Hematopoietic multipotent progenitor cell treated with erythropoietin and hydrocortisone succinate and interleukin-3 and kit ligand, for 15 days (in vitro differentiated cells): ENCODE measurements at places on chromosomes 3 and 15.

- DNase-seq = no peak
Measured at GRCh38 chr3:70431911-70432310, 119.5 kb upstream of the MDFIC2 start.

GRCh38 chr3:111112913-111113312 lies 41.3 kb downstream of the NECTIN3 start:
- no peak for DNase-seq

DNA sequence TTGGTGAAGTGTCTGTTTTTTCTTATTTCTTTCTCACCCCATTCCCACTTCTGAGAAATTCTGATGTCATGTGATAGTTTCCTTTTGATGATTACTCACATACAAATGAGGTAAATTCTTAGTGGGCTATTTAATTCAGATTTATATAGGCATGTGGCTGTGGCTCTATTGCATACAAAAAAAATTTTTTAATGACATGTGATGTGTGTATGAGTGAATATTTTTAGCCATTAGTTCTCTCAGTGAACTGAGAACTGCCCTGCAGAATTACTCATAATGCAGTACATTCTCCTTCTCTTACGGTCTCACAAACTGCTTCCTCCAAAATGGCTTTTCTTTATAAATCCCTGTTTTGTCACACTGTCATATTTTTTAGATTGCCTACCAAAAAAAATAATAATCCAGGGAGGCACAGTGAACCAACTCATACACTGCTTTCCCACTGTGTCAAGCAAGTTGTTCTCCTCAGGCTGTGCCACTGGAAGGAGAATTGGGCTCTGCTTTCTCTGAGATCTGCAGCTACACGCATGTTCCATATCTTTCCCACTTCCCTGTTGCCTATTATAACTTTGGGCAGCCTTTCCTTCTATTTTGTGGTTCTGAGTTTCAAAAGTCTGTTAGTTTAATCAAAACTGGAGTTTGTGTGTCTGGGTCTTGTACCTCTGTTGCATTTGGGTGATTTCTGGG lies 415.7 kb upstream of the THBS1 start:
- DNase-seq = no peak

DNA sequence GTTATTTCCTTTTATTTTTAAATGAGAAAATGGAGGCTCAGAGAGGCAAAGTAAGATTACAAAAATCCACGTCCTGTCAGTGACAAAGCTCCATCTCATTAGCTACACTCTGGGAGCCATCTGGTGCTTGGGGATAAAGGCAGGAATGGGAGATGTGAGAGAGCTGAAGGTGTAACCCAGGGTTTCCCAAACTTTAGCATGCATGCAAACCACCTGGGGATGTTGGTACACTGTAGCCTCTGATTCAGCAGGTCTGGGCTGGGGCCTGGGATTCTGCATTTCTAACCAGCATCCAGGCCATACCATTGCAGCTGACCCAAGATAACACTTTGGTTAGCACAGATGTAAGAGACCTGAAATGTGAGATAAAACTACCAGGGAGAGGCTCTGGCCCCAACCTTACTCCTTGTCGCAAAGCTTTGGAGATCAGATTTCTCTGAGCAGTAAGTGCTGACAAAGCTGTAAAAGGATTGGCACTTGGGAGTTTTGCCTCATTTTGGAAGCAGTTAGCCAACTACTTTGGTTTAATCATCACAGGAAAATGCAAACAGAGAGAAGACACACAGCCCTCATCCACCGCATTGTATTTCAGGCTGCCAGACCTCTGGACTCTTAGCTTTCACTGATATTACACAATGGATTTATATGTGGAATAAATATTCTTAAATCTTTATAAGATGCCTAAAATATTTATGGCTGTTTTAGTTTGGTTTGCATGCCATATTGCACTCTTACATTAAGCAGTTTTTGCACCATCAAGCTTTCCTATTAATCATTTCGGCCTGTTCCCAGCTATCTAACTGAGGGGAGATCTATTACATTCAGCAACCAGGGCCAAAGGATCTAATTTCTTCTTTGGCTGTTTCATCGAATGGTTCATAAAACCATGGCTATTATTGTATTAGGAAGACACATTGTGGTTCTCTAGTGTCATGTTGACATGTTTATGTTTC lies 263.0 kb downstream of the EBLN2 start:
- DNase-seq = no peak

GRCh38 chr3:16841904-16842271 lies 42.9 kb upstream of the PLCL2 start:
- DNase-seq = peak; percentile 15

- no peak for DNase-seq
Measured at GRCh38 chr15:69941301-69941605, 156.5 kb downstream of the TLE3 start.

- DNase-seq = no peak
Measured at GRCh38 chr3:174035328-174035886, 637.9 kb downstream of the NLGN1 start.

DNA sequence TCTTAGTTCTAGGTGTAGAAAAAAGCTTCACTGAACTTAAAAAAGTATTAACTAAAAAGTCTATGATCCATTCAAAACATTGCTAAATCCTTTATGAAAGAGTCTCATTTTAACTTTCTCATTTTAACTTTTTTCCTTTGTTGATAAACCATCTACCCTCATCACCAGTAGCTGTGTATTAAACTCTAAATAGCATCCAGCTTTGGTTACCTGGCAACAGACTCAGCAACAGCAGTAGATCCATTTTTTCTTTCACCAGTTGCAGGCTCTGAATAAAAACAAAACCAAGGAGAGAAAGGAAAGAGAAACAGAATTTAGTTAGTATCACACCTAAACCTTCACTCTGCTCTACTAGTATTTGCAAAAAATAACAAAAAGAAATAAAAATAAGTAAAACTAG lies 51.6 kb downstream of the TP53BP1 start:
- DNase-seq = peak; percentile 32

DNA sequence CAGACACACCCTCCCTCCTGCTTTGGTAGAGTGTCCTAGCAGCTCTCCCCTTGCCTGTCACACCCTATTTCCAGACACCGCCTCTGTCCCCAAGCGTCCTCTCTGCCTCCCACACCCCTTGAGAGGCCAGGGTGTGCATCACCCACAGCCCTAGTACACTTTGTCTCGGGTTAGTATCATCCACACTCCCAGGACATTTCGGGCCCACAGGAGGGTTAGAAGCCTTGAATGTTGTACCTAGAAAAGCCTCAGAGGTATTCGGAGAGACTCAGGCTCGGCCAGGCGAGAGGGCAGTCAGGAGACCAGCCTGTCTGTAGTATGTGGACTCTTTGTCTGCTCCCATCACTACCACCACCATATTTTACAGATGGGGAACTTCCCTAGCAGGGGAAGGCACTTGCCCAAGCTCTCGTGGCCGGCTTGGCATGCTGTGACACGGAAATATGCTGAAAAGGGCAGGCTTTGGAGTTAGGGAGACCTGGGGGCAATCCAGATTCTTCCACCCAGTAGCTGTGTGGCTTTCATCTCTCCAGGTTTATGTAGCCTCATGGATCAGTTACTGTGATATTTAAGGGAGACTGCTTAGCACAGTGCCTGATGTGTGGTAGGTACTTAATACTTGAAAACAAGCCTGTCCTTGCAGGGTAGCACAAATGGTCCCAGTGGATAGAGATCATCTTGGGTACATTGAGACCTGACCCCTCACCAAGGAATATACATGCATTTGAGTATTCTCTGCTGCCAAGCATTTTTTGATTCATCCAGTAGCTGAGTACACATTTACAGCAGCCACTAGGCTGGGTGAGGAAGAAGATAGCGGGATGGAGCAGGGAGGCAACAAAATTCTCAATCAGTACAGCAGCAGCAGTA lies 1.4 kb downstream of the TMEM43 start:
- no peak for DNase-seq

GRCh38 chr15:78098131-78098755 lies 5.9 kb downstream of the SH2D7 start:
- no peak for DNase-seq

GRCh38 chr15:25930931-25931330 lies 67.8 kb upstream of the ATP10A start:
- DNase-seq = no peak

- no peak for DNase-seq
Measured at GRCh38 chr15:70083946-70084345, 13.8 kb downstream of the TLE3 start.

DNA sequence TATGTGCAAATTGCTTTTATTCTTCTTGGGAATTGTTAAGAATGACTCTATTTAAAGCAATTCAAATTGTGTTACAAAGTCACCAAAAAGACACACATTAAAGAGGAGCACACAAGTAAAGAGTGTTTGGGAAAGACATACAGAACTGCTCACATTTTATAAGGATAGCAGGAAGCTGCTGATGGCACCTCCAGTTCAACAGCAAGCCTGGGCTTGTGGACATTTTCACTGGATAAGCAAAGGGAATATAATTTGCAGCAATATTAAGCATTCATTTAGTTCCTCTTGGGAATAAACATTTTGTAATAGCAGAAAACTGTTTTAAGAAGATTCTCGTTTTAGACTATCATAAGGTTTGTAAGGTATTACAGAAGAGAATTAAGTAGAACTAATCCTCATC lies 1271.9 kb downstream of the ZPLD1 start:
- no peak for DNase-seq

DNA sequence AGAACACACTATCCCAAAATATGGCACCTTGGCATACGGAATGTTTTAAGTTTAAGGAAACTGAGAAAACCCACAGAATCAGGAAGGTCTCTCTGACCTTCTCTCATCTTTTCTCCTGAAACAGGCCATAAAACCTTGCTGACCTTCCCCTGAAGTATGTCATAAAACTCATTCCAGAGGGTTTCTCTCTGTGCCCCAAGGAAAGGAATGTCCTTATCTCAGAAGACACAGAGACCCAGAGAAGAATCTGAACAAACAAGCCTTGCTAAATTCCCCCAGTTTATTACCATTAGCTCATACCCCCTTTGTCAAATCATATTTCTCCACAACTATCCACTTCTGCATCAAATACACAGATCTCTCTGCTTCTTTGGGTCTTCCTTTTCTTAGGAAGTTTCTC lies 603.1 kb downstream of the MCTP2 start:
- DNase-seq = no peak

GRCh38 chr15:76976572-76977270 lies 18.2 kb upstream of the PSTPIP1 start:
- no peak for DNase-seq

DNA sequence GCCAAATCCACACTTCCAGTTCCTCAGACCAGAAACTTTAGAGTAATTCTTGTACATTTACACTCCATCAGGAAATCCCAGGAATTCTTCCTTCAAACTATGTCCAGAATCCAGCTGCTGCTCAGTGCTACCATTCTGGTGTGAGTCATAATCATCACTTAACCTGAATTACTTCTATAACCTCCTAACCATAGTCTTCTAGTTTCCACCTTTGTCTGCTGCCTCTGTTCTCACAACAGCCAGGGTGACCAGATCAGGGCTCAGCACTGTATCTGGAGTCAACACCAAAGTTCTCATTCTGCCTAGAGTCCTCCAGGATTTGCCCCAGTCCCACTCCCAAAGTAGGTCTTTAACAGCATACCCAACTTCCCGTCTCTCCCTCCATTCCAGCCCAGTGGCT lies 3.4 kb downstream of the CLDND1 start:
- DNase-seq = no peak

- no peak for DNase-seq
Measured at GRCh38 chr15:63985221-63986184, 60.8 kb downstream of the DAPK2 start.

GRCh38 chr3:146342989-146343388 lies 92.1 kb upstream of the PLSCR4 start:
- no peak for DNase-seq

DNA sequence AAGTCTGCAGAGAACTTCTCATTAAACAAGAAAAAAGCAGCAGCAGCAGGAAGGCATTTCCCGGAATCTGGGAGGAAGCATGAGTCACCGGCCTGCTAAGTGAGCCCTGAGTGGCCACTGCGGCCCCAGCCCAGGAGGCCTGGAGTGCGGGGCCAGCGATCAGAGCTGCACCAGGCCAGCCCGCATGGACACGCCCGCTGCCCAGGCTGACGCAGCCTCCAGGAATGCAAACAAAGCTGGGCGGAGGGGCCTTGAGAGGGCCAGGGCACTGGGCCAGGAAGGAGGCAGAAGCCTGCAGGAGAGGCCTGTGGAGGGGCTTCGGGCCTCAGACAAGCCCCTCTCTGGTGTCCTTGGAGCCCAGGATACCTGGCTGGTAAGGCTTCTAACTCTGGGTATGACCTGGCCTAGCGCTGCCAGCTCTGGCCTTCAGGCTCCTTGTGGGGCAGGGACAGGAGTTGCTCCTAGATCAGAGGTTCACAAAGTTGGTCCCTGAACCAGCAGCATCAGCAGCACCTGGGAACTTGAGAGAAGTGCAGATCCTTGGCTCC lies 101.2 kb downstream of the SMAD6 start:
- DNase-seq = no peak

DNA sequence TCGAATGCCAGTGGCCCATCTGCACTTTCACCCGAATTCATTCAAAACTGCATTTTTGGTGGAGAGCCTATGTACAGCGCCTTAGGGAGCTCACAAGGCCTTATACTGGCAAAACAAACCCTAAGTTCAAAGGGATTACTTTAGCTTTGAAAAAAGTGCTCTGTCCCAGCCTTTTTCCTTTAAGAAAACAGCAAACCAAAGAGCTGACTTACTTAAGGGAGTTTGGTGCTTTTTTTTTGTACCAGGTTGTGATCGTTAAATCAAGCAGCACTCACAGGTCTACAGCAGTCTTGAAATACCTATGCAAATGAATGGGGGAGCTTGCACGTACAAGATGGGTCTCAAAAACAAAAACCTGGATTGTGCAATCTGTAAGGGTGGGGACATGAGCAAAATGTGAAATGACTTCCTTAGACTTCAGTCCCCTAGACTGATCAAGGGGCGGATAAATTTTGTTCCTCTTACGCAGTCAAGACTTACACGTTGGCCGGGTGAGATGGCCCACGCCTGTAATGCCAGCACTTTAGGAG lies 11.6 kb upstream of the PIK3CB start:
- no peak for DNase-seq

- DNase-seq = no peak
Measured at GRCh38 chr3:197355713-197356112, 57.3 kb upstream of the DLG1 start.

DNA sequence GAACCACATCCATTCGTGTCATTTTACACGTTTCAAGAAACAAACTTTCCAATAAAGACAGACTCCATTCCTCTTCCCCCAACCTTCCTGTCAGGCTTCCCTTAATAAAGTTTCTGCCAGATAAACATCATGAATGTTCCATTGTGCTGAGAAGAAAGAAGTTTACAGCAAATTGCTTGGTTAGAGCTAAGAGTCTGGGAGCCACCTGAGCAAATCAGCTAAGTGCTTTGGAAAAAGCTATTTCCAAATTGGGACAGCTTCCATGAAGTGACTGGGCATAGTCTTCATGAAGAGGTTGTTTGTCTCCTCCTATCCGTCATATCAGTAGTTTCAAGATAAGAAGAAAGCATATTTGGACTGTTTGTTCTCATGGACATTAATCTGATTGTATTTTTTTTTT lies 77.0 kb downstream of the MAGI1 start:
- no peak for DNase-seq
